ENCODE measurements at places on chromosomes 6 and 20. TPM values are rescaled to one million over a fixed set of nuclear protein-coding genes. Genes with fewer than 3 reads are reported as not detected.

DNA sequence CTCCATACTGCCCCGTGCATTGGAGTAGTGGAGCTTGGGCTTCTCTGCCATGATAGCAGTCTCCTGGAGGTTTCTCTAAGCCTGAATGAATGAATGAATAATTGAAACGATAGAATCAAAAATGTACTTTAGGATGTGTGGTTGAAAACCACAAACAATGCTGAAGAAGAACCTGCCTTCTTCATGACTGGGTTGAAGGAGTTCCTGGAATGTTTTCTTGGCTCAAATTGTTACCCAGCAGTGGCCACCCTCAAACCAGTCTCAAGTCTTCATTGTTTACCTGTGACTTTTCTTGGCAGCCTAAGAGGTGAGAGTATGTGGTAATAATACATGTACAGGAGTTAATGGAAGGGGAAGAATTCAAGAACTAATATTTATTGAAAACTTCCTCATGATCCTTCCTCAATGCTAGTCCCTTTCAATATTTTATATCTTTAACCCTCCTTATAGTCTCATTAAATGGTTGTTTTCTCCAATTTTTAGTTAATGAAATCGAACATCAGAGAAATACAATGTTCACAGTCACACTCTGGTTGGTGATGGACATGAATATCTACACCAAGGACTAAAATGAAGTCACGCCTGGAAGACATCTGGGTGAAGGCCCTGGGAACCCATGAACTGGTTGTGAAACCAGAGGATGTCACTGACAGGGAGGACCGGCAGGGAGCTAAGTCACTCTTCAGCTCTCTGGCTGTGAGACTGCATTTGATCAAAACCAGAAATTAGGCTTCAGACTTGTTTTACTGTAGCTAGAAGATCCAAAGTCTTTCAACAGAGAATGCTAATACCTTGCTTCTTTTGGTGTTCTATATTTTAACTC lies at the start of gene GSTA5:
Gene GSTA5 (minus strand): TSS at position 51 of the 823 bp plus-strand sequence.
- no peak within 1 kb of the TSS for H3K27ac ChIP-seq
- H3K4me3 ChIP-seq, result no peak within 1 kb of the TSS
- no peaks in the 10 kb centered on the region for H3K4me1 ChIP-seq
- H3K36me3 ChIP-seq, result no peaks in the 10 kb centered on the region
- H3K27me3 ChIP-seq, result peaks cover 33% of the 10 kb centered on the region

GRCh38 chr6:139369568-139370282 lies 4.7 kb downstream of the CITED2 start:
- peak overlapping the region; percentile 96 for H3K27ac ChIP-seq
- peak overlapping the region; percentile 91 for H3K4me3 ChIP-seq
- peaks cover 62% of the 10 kb centered on the region for H3K4me1 ChIP-seq
- H3K27me3 ChIP-seq, result no peaks in the 10 kb centered on the region

GRCh38 chr6:44386929-44387345 lies 569 bp upstream of the CDC5L start:
- peak overlapping the region; percentile 86 for H3K4me3 ChIP-seq
- no peak for DNase-seq
- peaks cover 15% of the 10 kb centered on the region for H3K36me3 ChIP-seq
- peak overlapping the region; percentile 97 for H3K27ac ChIP-seq

DNA sequence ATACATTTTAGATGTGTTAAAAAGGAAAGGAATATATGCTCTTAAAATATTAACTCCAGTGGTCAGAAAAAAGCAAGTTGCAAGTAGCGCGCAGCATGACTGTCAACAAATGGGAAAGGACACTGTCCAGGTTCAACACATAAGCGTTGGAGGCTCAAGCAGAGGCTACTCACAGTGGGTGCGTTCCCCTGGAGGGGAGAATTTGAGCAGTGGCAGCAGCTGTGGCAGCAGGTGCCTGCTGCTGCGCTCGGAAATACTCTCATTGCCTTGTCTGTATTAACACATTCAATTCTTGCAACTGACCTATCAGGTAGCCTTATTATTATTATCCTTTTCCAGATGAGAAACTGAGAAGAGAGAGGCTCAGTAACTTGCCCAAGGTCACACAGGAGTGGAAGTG lies 21.9 kb upstream of the CCN6 start:
- no peak overlapping the region for H3K27ac ChIP-seq
- H3K27me3 ChIP-seq, result no peaks in the 10 kb centered on the region
- H3K4me1 ChIP-seq, result peaks cover 18% of the 10 kb centered on the region
- DNase-seq, result no peak
- H3K36me3 ChIP-seq, result no peaks in the 10 kb centered on the region
- H3K4me3 ChIP-seq, result no peak overlapping the region

DNA sequence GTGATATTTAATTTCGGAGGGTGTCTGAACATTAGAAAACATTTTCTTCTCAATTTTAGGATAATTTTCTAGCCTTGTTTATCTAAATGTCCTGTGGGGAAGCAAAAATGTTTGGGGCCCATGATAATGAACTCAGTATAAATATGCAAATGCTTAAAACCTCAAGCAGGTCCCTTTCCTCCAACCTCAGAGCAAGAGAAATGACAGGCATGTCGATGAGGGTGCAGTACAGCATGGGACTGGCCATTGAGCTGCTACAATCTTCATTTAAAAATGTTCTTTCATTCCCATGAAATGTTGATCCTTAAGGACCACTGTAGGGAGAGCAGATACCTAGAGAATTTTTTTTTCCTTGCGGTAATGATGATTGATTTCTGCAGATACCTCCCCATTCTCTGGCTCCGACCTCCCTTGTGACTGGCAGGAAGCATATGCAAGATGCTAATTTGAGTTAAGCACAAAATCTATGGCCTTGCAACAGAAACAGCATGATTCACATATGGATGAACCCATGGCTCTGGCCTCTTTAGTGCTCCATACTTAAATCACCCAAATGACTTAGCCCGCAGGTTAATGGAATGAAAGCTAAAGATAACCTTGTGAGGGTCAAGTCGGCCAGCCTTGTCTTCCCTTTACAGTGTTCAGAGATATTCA lies 243.3 kb downstream of the SOX4 start:
- H3K27ac ChIP-seq, result no peak overlapping the region
- no peaks in the 10 kb centered on the region for H3K4me1 ChIP-seq
- H3K4me3 ChIP-seq, result no peak overlapping the region
- no peak for DNase-seq

GRCh38 chr6:18269253-18269652 lies 4.9 kb upstream of the DEK start:
- no peak for DNase-seq
- H3K36me3 ChIP-seq, result no peaks in the 10 kb centered on the region
- H3K4me1 ChIP-seq, result peaks cover 7% of the 10 kb centered on the region
- no peaks in the 10 kb centered on the region for H3K27me3 ChIP-seq

- no peak for DNase-seq
- H3K4me1 ChIP-seq, result peaks cover under 1% of the 10 kb centered on the region
- no peak overlapping the region for H3K4me3 ChIP-seq
- no peaks in the 10 kb centered on the region for H3K27me3 ChIP-seq
- no peak overlapping the region for H3K27ac ChIP-seq
These were observed 170.7 kb upstream of the SLC24A3 start for GRCh38 chr20:19041787-19042186.

- H3K4me3 ChIP-seq, result peak overlapping the region; percentile 8
- H3K27me3 ChIP-seq, result no peaks in the 10 kb centered on the region
- H3K4me1 ChIP-seq, result no peaks in the 10 kb centered on the region
- no peak overlapping the region for H3K27ac ChIP-seq
- no peak for DNase-seq
These were observed 184.2 kb downstream of the LY86 start for GRCh38 chr6:6772751-6773150.

DNA sequence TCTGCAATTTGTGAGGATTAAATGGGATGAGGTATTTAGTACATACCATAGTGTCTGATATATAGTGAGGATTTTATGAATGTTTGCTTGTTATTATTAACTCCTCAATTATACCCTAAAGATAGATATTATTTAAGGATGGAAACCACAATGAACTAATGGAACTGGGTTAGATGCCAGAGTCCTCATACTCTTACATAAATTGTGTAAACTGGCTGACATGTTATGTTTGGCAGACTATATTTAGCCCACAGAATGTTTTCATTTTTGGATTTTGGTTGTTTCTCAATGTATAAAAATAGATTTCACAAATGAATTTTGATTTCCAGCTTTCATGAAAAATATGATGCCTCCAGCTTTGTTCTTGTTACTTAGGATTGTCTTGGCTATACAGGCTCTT lies 37.6 kb downstream of the HTR1B start:
- peak overlapping the region; percentile 4 for H3K27ac ChIP-seq
- H3K4me1 ChIP-seq, result no peaks in the 10 kb centered on the region
- DNase-seq, result no peak
- no peaks in the 10 kb centered on the region for H3K36me3 ChIP-seq
- H3K27me3 ChIP-seq, result no peaks in the 10 kb centered on the region

- H3K27me3 ChIP-seq, result no peaks in the 10 kb centered on the region
- no peaks in the 10 kb centered on the region for H3K4me1 ChIP-seq
- no peaks in the 10 kb centered on the region for H3K36me3 ChIP-seq
- no peak overlapping the region for H3K27ac ChIP-seq
These were observed 135.4 kb downstream of the NRN1 start for GRCh38 chr6:5871296-5871695.

DNA sequence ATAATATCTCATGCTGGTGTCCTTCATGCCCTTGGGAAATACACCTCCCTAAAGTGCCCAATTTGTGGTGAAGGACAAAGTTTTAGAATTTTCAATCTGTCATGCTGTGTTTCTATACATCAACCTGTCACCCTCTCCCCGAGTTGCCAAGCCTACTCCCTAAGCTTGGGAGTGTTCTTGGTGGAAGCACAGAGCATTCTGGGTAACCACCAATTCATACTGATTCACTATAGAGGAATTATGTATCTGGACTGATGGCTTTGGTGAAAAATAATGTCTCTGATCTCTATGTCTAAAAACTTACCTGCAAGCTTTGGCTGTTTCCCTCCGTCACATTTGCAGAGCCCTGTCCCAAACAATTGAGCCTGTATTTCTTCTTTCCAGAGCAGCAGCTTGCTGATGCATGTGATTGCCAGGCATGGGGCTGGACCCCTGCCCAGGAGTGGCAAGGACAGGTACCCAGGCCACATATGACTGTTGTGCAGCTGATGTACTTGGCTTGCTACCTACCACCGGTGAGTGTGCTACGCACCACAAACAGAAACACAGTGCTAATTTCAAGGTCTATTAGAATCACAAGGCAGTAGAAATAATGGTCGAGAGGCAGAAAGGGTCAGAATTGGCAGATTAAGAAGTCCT lies 202.8 kb upstream of the CITED2 start:
- H3K4me1 ChIP-seq, result peaks cover 7% of the 10 kb centered on the region
- H3K27ac ChIP-seq, result no peak overlapping the region
- no peaks in the 10 kb centered on the region for H3K27me3 ChIP-seq
- H3K36me3 ChIP-seq, result no peaks in the 10 kb centered on the region
- no peak for DNase-seq
- H3K4me3 ChIP-seq, result no peak overlapping the region

GRCh38 chr20:15653396-15654207 lies 919.6 kb downstream of the KIF16B start:
- H3K4me1 ChIP-seq, result no peaks in the 10 kb centered on the region
- H3K4me3 ChIP-seq, result no peak overlapping the region
- H3K27me3 ChIP-seq, result no peaks in the 10 kb centered on the region
- no peaks in the 10 kb centered on the region for H3K36me3 ChIP-seq

GRCh38 chr6:43264599-43265145 lies 21.4 kb downstream of the TTBK1 start:
- no peak overlapping the region for H3K27ac ChIP-seq
- H3K36me3 ChIP-seq, result no peaks in the 10 kb centered on the region
- DNase-seq, result no peak
- H3K27me3 ChIP-seq, result peaks cover 17% of the 10 kb centered on the region

DNA sequence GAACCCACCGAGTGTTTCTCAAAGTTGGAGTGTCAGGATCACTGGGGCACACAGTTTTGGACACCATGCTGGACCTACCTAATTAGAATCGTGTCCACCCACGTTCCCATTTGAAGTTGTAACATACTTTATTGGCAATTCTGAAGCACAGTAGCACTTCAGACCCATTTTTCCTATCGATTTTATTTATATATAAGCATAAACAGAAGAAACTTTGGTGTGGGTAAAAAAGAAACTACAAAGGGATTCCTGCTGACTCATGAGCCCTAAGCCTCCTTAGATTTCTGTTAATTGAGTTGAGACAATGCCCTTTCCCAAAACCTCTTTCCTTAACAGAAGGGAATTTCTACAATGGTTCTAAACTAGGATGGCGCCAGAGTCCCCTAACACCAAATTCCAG lies 398.0 kb downstream of the CDKAL1 start:
- H3K27ac ChIP-seq, result no peak overlapping the region
- no peaks in the 10 kb centered on the region for H3K4me1 ChIP-seq
- no peaks in the 10 kb centered on the region for H3K27me3 ChIP-seq
- no peak overlapping the region for H3K4me3 ChIP-seq
- no peaks in the 10 kb centered on the region for H3K36me3 ChIP-seq

DNA sequence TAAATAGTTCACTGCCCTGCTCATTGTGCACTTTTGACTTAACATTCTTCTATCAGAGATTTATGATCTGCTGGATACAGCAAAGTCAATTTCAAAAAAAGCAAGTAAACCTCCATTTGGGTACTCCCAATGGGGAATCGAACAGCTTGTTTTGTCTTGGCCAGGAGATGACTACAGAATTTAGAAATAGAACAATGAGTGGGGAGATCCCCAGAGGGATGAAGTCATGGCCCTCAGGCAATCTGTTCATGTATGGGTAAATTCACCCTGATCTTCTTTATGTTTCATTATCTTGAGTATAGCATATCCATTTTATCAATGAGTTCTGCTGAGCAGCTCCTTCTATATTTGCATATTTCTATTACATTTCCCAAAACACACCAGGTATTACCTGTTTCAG lies 1681.9 kb downstream of the HACE1 start:
- H3K36me3 ChIP-seq, result no peaks in the 10 kb centered on the region
- H3K4me3 ChIP-seq, result no peak overlapping the region
- no peak for DNase-seq
- H3K27me3 ChIP-seq, result no peaks in the 10 kb centered on the region
- H3K4me1 ChIP-seq, result no peaks in the 10 kb centered on the region

DNA sequence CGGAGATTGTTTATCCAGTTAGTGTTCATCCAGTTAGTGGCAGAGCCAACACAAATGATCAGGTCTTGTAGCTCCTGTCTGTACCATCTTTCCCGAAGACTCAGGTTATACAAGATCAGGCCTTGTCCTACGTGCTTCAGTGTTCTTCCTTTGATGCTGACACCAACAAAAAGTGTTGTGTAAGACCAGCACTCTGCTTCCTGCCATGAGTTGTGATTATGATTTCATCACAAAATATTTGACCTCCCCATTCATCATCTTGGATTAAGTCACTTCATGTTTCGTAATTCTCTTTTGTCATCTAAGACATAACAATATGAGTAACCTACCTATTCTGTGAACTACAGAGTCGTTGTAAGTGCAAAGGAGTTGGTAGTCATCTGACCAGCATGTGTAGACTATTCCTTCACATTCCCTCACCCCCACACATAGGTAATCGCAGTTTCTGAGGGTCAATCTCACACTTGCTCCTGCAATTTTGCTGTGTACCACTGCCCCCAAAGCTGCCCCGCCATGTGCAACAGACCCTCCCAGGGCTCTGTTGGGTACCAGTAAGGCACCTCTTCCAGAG lies 135.6 kb upstream of the SLC22A23 start:
- H3K27me3 ChIP-seq, result no peaks in the 10 kb centered on the region
- no peak overlapping the region for H3K27ac ChIP-seq
- no peak for DNase-seq
- no peak overlapping the region for H3K4me3 ChIP-seq

The ECI2 gene
- total RNA-seq, result 170 TPM

The ZNF391 gene
- 1.3 TPM for total RNA-seq

The APOBEC2 gene
- 219 TPM for total RNA-seq

The SMIM29 gene
- 27.1 TPM for total RNA-seq

The SLC52A3 gene
- 2.3 TPM for total RNA-seq

The COL12A1 gene
- 12.2 TPM for total RNA-seq

The KCNB1 gene
- 0.77 TPM for total RNA-seq

The ELOVL2 gene
- 1.4 TPM for total RNA-seq
